ENCODE measurements at places on chromosomes 5 and 9.

- no peak for DNase-seq
These were observed 9.3 kb upstream of the DOLPP1 start for GRCh38 chr9:129071526-129072126.

- no peak for DNase-seq
These were observed 11.1 kb upstream of the GARNL3 start for GRCh38 chr9:127253446-127253845.

- peak; percentile 54 for DNase-seq
These were observed 33.8 kb upstream of the ANXA2R start for GRCh38 chr5:43073597-43074546.

GRCh38 chr5:97167435-97167834 lies 15.6 kb downstream of the RIOK2 start:
- DNase-seq: no peak

- DNase-seq: no peak
These were observed 109.1 kb downstream of the ZNF462 start for GRCh38 chr9:106972082-106972481.

- DNase-seq: no peak
These were observed 546.1 kb downstream of the ZNF608 start for GRCh38 chr5:124200381-124200780.

- DNase-seq: no peak
These were observed 400.9 kb upstream of the IRX1 start for GRCh38 chr5:3194684-3195083.

- no peak for DNase-seq
These were observed 208.8 kb upstream of the IRX2 start for GRCh38 chr5:2960294-2960693.

- DNase-seq: no peak
These were observed 101.3 kb downstream of the CFAP90 start for GRCh38 chr5:7749626-7750025.

GRCh38 chr5:159416438-159416837 lies 86.2 kb upstream of the IL12B start:
- DNase-seq: no peak

GRCh38 chr9:81431641-81432040 lies 257.7 kb downstream of the TLE1 start:
- peak; percentile 95 for DNase-seq

- no peak for DNase-seq
These were observed 20.7 kb upstream of the EGFLAM start for GRCh38 chr5:38237681-38238080.

DNA sequence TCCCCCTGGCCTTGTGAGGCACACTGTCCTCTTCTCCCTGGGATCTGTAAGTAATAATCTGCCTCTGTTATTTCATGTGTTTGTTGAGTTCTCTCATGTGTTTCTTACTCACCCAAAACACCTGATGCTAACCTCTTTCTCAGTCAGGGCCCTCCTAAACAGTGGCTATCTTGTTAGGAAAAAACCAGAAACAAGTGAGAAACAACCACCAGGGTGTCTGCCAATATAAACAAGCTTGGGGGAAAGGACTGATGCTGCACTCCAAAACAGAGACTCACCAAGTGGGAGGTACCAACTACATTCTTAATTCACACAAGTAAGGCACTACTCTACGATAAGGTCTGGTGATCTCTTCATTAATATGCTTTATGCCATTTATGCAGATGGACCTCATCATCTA lies 564.4 kb downstream of the SEMA5A start:
- peak; percentile 34 for DNase-seq

DNA sequence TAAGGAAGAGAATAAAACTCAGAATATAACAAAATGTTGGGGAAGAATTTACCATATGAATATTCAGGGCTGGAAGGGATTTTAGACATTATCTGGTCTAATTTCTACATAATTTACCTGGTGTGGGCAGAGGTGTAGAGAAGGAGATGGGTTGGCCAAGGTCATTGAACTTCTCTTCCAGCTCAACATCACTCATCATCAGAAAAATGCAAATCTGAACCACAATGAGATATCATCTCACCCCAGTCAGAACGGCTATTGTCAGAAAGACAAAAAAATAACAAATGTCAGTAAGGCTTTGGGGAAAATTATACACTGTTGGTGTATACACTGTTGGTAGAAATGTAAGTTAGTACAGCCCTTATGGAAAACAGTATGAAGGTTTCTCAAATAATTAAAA lies 121.7 kb downstream of the PTTG1 start:
- no peak for DNase-seq

DNA sequence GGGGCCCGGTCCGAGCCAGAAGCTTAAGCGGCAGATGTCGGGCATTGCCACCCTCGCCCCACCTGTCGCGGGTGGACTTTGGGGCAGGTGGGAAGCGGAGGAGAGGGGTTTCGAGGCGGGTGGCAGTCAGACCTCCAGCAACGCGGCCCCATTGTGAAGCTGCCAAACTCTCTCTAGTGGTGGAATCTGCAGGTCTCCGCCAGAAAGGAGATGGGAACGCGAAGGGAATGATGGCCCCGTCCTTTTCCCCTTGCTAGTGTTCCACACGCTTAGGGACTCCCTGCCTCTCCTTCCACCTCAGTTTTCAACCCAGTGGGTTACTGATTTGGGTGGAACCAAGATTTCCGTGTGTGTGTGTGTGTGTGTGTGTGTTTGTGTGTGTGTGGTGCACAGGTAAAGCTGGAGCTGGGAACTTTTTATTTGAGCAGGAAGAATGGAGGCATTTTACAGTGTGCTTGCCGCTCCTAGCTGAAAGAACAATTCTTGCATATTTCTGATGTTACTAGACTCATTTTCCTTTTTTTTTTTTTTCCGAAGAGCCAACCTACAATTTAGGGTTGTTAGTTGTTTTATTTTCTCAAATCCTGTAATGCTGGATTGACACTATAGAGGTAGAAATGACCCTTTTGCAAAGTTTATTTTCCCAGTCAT lies 1.3 kb downstream of the MACIR start:
- DNase-seq: peak; percentile 43

- no peak for DNase-seq
These were observed 55.9 kb upstream of the IL12B start for GRCh38 chr5:159386028-159386711.

DNA sequence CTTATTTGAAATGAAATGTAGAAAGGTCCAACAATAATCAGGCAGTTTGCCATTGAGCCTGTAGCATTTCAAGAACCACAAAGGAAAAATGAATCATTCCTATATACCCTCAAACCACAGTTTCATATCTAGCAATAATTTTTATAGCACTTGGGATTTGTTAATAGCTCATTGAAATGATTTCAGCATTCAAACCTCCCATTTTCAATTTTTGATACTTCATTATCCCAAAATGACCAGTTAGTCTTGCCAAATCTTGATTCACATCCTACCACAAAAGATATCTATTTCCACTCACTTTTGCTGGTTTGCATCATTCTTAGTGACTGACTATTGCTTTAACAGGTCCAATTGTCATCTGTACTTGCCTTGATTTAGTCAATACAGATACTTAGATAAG lies 790.1 kb downstream of the TLE1 start:
- peak; percentile 20 for DNase-seq

DNA sequence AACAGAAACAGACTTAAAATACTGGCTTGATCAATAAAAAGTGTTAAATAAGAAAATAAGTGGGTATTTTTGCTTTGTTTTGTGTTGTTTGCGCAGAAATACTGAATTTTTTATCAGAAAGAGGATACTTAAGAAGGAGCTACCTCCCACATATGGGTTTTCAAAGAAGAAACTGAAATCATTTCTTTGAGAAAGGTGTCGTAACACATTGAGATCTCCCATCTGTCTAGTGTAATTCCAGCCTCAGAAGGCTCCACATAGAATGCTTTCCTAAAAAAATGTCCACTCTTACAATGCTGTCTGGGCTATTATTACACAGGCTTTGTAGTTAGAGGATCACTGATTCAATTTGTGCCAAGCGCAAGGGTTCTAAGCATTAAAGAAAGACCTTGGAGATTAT lies 226.2 kb downstream of the EPB41L4A start:
- no peak for DNase-seq

DNA sequence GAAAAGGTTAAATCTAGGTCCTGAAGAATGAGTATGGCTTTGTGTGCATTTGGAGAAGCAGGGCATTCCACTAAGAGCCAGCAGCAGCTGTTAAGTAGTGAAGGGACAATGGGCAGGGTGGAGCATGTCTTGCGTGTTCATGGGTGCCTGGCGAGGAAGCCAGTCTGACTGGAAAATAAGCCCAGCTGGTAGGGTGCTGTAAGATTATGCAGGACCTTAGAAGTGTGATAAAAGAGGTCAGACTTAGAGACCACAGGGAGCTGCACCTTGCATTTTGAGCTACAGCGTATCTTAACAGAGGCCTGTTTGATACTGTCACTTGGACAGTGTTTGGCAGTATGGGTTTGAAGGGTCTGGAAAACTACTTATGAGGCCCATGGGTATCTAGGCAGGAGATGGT lies 131.7 kb upstream of the ELL2 start:
- DNase-seq: no peak

DNA sequence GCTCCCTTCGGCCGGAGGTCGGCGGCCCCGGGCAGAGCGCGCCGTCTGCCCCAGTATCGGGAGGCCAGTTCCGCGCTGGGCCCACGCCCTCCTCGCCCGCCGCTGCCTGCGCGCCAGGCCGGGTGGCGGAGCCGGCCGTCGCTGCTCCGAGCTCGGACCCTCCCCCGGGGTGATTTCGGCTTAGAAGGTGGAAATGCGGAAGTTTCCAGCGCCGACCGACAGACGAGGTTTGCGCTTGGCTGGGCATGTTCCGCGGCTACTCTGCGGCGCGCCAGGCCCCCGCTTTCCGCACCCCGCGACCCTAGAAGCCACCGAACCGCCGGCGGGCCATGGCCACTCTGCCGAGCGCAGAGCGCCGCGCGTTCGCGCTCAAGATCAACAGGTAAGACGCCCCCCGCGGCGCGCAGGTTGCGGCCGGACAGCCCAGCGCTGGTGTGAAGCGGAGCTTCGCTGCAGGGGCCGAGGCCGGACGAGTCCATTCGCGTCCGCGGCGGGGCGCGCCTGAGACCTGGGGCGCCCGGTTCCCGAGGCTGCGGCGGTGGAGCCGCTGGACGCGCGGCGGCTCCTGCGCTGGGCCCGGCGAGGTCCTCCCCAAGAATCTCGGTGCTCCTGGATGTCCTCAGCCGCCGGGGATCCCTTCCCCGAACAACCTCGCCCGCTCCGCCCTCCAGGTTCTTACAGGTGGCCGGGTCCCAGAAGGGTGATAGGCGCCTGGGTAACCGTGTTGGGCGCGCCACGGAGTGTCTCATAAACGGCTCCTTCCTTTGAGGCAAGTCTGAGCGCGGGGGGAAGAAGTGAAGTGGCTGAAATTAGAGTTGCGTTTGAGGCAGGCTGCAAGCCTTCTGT lies at the start of gene DOCK8:
TSS of gene DOCK8 (plus strand) at position 218 of the 846 bp plus-strand sequence. CDS start at position 330, 112 bp downstream.
- DNase-seq: peak; percentile 40

DNA sequence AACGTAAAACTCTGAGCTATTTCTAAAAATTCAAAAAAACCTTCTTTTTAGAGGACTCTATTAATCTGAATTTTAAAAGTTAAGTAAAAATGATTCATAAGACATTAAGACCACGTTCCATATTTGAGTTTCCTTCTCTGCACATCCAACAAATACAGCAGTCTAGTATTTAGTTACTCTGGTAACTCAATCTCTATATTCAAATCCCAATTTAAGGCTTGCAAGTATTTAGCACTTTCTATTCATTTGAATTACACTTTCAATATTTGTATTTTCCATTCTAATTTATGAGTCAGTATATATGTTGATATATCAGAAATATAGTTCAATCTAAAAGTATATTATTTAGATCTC lies 17.7 kb downstream of the RFX3 start:
- DNase-seq: no peak

GRCh38 chr5:69308046-69308553 lies 24.5 kb downstream of the CCDC125 start:
- no peak for DNase-seq

- no peak for DNase-seq
These were observed 321.1 kb downstream of the ARRDC3 start for GRCh38 chr5:91061946-91062562.

DNA sequence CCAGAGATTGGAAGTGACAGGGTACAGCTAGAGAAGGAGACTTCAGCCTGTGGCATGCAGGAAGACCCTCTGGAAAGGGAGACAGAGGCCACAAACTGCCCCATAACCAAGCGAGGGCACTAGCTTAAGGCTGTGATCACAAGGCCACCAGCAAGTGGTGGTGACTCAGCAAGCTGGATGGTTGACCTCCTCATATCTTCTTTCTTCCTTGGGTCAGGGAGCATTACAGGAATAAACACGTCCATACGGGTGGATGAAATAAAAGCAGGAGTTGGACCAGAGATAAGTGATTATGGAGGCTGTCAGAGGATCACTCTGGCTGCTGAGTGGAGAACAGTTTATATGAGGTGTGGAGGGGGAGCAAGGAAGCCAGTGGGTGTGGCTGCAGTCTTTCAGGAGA lies 234.6 kb upstream of the TAS2R1 start:
- DNase-seq: no peak

GRCh38 chr5:150626853-150627276 lies 13.6 kb upstream of the SYNPO start:
- peak; percentile 35 for DNase-seq

DNA sequence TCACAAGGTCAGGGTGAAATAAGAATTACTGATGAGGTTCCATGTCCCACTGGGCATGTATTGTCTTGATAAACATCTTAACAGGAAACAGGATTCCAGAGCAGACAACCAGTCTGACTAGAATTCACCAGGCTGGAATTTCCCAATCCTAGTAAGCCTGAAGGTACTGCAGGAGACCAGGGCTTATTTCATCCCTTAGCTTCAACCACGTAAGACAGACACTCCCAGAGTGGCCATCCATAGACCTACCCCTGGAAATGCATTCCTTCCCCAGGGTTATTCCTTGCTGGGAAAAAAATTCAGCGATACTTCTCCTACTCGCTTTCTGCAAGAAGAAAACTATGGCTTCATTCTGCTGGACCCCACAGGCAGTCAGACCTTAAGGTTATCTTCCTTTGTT lies 785.4 kb downstream of the NR2F1-AS1 start:
- DNase-seq: no peak

DNA sequence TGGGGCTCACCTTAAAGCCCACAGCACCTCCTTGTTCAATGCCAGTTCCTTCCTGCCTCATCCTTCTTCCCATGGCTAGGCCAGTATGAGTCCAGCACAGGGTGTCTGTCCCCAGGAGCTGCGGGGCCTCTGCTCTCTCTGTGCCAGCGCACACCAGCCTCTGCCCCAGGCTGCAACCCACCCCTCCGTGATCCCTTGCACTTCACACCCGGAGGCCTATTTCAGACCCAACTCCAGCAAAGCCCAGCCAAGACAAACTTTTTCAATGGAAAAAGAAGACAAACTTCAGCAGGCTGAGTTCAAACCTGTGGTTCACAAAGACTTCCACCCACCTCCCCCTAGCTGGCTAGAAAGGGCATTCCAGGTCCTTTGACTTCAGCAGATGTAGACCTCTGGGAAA lies 56.2 kb upstream of the OTULINL start:
- DNase-seq: no peak

DNA sequence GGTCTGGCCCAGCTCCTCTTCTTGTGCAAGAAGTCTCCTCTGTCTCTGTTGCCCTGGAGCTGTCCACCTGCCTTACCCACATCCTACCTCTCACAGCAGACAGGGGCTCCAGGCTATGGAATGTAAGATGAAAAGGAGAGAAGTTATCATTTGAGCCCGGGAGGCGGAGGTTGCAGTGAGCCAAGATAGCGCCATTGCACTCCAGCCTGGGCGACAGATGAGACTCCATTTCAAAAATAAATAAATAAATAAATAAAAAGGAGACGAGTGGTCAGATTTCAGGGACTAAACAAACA lies 37.5 kb upstream of the DENND4C start:
- DNase-seq: no peak

Measured in cardiac fibroblast (primary cell).